ENCODE measurements at places on chromosomes 16 and 17. TPM values are rescaled to one million over a fixed set of nuclear protein-coding genes. Genes with fewer than 3 reads are reported as not detected.
A peak's percentile ranks its signal among the peaks of the same experiment; 100 is the strongest.

GRCh38 chr17:79152636-79153035 lies 78.0 kb downstream of the ENGASE start:
- DNase-seq: no peak

GRCh38 chr16:24580665-24581064 lies 41.3 kb downstream of the RBBP6 start:
- no peak for DNase-seq

GRCh38 chr16:82633964-82634600 lies 7.3 kb downstream of the CDH13 start:
- DNase-seq: peak; percentile 50

ATP2A3 gene
- total RNA-seq: 2.4 TPM

MYL11 gene
- not detected for total RNA-seq

HSD17B1 gene
- 1.6 TPM for total RNA-seq

All from frontal cortex (tissue), 4 donors.